GM23338 (cell line): ENCODE measurements at places on chromosomes 16 and 17. TPM values are rescaled to one million over a fixed set of nuclear protein-coding genes. Genes with fewer than 3 reads are reported as not detected.

- peak; percentile 93 for DNase-seq
Measured at GRCh38 chr17:44911133-44912001, 3.9 kb downstream of the GFAP start.

The PCYT2 gene
- 65.2 and 82.9 TPM in 2 replicates for total RNA-seq

The NUPR1 gene
- total RNA-seq, result 0.03 TPM in 1 of 2 replicates, not detected in the other

The GUCY2D gene
- total RNA-seq, result 0.07 TPM in 1 of 2 replicates, not detected in the other

The CCL17 gene
- total RNA-seq, result not detected in 2 replicates

GRCh38 chr17:72545766-72546165 lies 424.9 kb downstream of the SOX9 start:
- no peak for DNase-seq

DNA sequence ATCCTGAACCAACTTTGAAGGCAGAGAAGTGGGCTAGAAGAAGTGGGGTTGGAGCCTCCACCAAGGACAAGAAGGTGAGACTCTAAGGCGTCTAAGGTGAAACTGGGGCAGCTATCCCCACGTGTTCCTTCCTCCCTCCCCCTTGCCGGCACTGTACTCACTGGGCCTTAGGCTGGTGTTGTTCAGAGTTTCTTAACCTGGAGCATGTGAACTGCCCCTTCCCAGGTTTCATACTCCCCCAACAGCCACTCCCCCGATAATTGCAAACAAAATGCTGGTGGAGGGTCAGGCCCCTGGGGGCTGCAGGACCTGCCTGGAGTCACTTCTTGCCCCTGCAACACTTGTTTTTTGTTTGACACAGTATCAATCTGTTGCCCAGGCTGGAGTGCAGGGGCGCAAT lies 7.3 kb upstream of the SOCS3 start:
- DNase-seq, result no peak

DNA sequence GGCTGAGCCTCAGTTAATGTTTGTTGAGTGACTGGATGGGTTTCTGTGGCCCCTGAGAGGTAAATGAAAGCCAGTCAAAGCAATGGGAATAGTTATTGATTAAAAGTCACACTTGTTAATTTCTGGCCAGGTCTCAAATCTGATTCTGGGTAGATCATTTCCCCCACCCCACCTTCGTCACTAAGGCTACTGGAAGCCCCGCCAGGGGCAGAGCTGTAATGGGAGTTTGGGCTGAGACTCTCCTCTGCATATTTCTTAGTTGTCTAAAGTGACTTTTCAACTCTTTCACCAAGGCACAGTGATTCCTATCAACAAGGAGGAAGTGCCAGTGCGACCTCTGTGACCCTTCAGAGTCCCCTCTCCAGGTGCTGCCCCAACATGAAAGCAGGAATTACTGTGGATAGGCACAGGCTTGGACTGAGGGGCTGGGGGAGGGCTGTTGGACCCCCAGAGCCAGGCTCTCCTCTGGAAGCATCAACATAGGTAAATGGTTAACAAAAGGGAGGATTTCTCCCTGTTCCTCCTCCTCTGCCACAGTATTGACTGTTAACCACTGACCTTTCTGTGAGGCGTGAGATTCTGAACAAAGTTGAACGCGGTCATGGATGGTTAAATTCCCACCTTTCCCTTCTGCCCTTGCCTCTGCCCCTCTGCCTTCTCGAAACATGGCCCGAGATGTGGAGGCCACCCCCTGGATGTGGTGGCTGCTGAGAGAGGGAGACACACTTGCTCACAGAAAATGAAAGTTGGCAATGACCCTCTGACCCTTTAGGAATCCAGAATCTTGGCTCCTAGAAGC lies 20.8 kb upstream of the TBX2 start:
- DNase-seq, result no peak

GRCh38 chr16:81526199-81526598 lies 81.6 kb downstream of the CMIP start:
- DNase-seq, result no peak

GRCh38 chr16:47983999-47984580 lies 171.7 kb downstream of the ABCC12 start:
- no peak for DNase-seq

The PIK3R5 gene
- 6.7 and 9.4 TPM in 2 replicates for total RNA-seq

GRCh38 chr16:61306204-61306603 lies 730.0 kb downstream of the CDH8 start:
- DNase-seq, result no peak

The SALL1 gene
- 20.2 and 22.7 TPM in 2 replicates for total RNA-seq

- DNase-seq, result no peak
Measured at GRCh38 chr16:51084074-51084928, 66.8 kb downstream of the SALL1 start.

DNA sequence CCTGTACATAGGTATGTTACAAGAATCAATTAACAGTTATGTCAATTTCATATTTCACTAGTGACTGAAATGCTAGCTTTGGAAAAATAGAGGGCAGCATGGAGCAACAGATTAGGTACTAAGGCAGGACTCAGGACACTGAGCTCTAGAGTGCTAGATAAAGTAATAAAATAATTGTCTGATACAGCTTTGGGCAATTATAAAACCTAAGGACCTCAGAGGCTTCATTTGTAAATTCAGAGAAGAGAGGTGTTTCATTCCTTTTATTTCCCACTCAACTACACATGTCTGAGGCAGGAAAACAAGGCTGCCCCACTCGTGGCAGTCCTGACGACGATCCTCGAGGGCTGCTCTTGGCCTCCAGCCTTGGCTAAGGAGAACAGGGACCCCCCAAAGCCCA lies 81.5 kb downstream of the CA4 start:
- peak; percentile 30 for DNase-seq

DNA sequence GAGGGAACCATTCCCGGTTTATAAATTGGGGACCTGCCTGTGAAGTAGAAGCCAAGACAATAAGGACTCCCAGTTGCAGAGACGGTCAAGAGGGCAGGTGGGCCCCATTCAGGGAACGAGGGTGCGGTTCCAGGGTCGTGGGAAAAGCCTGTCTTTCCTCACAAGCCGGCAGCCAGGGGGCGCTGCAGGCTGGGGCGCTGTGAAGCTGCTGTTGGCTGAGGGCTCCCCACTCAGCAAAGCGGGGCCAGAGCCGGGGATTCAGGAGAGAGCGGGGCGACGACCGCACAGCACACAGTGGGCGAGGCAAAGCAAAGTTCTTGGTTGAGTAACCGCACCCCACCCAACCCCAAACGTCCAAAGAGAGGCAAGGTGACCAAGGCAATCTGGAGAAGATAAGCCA lies 24.9 kb downstream of the CDRT15 start:
- peak; percentile 54 for DNase-seq

The CCDC40 gene
- total RNA-seq, result 7.1 and 8.1 TPM in 2 replicates

The PROCA1 gene
- total RNA-seq, result 10.0 and 11.3 TPM in 2 replicates

The SCARF1 gene
- total RNA-seq, result 1.0 and 1.6 TPM in 2 replicates

- no peak for DNase-seq
Measured at GRCh38 chr16:35733971-35734702, 2274.7 kb downstream of the TP53TG3F start.

The MEFV gene
- 0.07 and 0.19 TPM in 2 replicates for total RNA-seq

DNA sequence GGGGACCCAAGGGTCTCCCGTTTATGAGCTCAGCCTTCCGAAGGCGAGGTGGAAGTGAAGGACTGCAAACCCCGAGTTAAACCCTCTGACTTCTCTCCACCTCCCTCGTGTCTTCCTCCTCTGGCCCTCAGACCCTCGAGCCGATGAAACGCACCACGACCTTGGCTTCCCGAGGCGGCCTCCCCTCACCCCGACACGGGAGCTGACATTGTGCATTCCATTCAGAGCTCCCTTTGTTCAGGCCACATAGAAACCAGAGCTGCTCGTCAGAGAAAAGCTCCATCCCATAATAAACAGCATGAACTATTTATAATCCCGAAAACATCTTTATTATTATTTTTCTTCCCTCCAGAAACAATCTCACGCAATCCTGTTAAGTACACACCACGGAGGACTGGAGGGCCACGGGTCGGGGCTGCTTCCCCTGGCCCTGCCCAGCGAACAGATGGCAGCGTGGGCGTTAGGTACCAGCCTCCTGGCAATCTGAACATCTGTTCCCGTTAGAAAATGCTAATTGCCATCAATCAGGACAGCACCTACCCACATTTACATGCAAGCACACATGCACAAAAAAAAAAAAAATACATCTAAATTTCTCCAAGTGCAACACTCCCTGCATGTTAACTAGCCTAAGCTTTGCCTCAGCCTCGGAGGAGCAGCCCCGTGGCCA lies 145.7 kb downstream of the RBFOX3 start:
- no peak for DNase-seq

The GABARAPL2 gene
- 47.8 and 71.7 TPM in 2 replicates for total RNA-seq

DNA sequence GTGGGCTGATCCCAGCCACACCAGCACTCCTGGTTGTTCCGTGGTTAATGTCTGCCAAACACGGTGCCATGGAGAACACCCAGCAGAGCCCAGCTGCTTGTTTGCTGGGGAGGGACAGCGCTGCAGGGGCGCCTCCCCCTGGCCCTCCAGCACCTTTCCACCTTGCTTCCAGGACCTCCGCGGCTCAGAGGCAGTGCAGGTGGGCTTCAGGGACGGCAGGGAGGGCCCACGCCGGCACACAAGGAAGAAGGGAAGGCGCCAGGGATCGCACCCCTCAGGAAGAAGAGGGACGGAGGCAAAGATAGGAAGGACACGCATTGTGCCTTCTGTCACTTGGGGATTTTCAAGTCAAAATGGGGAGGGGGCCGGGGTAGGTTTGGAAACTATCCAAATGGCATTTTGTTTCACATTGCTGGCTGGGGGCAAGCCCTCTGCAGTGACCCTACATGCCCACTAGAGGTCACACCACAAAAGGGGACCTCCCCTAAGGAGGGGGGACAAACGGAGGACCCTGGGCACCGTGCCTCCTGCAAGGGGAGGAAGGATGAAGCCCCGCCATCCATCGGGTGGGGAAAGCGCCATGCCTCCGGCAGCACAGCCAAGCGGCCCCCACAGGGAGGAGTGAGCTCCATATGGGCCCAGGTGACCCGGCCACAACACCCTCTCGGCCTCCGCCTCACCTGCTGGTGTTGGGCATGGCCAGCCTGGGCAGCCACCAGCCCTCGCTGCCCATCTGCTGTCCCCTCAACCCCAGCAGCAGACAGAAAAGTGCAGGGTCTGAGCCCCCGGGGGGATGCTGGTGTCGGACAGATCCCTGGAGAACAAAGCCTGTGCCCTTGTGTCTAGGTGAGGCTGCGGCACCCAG lies 7.5 kb upstream of the C16orf95 start:
- peak; percentile 81 for DNase-seq

The BEAN1 gene
- 0.07 TPM in 1 of 2 replicates, not detected in the other for total RNA-seq

The KRT39 gene
- not detected in 2 replicates for total RNA-seq

The KCNAB3 gene
- total RNA-seq, result 0.47 and 1.0 TPM in 2 replicates

The TPSG1 gene
- total RNA-seq, result not detected in 2 replicates

GRCh38 chr16:87581857-87582215 lies 20.5 kb upstream of the JPH3 start:
- no peak for DNase-seq

The LRRC37A2 gene
- 12.2 and 14.6 TPM in 2 replicates for total RNA-seq

GRCh38 chr17:82489851-82490511 lies 29.6 kb upstream of the FOXK2 start:
- no peak for DNase-seq

DNA sequence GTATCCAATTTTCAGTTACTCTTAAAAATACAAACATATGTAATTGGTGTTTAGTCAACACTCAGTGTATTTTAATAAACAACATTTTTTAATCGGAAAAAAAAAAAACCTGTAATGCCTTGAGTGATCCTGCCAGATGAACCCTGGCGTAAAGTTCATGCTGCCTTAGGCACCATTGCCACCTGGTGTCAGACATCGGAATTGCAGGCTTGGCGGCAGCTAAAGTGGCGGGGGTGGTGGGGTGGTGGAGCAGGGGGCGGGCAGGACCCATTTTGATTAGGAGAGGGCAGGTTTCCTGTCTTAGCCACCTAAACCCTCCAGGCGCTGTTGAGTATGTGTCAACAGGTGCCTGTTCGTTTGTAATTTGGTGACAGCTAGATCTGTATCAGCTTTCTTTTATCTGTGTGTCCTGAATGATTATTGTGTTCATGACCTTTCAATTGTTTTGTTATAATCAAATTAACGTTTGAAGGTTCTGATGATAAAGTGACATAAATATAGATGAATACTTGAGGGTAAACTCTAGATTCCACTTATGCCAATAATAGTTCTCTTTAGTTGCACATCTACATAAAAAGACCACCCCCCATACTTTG lies 588.7 kb downstream of the CDH13 start:
- DNase-seq, result peak; percentile 92

- DNase-seq, result peak; percentile 97
Measured at GRCh38 chr17:6831661-6832263, at the start of gene TEKT1. TEKT1 (minus strand) TSS chr17:6831729; CDS start chr17:6830376, 1,353 bp downstream.

The CLEC18B gene
- 0.31 TPM in 1 of 2 replicates, not detected in the other for total RNA-seq

The GDPD1 gene
- 6.8 and 8.1 TPM in 2 replicates for total RNA-seq

- DNase-seq, result no peak
Measured at GRCh38 chr17:53193044-53193443, 629.7 kb upstream of the KIF2B start.

DNA sequence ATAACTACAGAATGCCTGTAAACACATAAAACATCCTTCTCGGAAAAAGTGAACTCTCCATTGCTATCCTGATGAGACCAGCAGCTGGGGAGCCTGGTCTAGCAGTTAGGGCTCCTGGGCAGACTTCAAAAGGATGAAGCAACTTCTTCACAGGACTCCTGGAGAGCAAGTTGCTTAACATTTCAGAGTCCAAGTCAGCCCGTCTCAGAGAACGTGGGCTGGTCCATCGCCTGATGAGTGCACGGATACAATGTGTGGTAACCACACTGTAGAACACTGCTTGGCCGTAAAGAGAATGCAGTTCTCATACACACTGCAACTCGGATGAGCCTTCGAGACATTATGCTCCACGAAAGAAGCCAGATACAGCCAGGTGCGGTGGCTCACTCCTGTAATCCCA lies 52.7 kb downstream of the TMEM235 start:
- no peak for DNase-seq

- no peak for DNase-seq
Measured at GRCh38 chr17:12537436-12537835, 128.3 kb upstream of the MYOCD start.
